ENCODE measurements at places on chromosomes 5 and 9. TPM values are rescaled to one million over a fixed set of nuclear protein-coding genes. Genes with fewer than 3 reads are reported as not detected.

Gene CDHR2
- total RNA-seq, result 0.19 TPM

Gene CRHBP
- total RNA-seq, result not detected

Gene PCDHA5
- total RNA-seq, result not detected

Gene MLANA
- total RNA-seq, result not detected

Gene NRG2
- 0.59 TPM for total RNA-seq

Gene FAM163B
- not detected for total RNA-seq

DNA sequence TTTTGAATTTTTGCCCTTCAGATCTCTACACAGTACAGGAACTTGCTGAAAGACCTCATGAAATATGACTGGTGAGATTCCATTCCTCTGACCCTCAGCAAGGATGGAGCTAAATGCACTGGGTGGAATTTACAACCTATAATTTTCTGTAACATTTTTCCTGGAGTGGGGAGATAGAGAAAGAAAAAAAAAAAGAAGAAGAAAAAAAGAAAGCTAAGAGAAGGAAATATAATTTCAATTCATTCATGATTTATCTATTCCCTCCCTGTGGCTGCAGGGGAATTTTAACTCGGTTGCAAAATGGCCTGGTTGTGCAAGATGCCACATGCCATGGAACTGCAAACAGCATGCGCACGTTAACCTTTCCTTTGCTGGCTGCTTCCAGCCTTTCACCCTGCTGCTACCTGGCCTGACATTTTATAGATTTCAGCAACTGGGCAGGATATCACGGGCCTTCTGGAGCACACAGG lies 155.4 kb downstream of the FSTL4 start:
- no peaks in the 10 kb centered on the region for H3K36me3 ChIP-seq
- peaks cover 28% of the 10 kb centered on the region for H3K4me1 ChIP-seq
- no peaks in the 10 kb centered on the region for H3K27me3 ChIP-seq
- peak overlapping the region; percentile 43 for H3K27ac ChIP-seq

GRCh38 chr5:141564216-141564692 lies 54.5 kb downstream of the DIAPH1 start:
- DNase-seq, result peak; percentile 85
- H3K27me3 ChIP-seq, result no peaks in the 10 kb centered on the region
- H3K4me3 ChIP-seq, result no peak overlapping the region
- peaks cover 6% of the 10 kb centered on the region for H3K4me1 ChIP-seq
- H3K36me3 ChIP-seq, result no peaks in the 10 kb centered on the region

- no peaks in the 10 kb centered on the region for H3K27me3 ChIP-seq
- no peak overlapping the region for H3K4me3 ChIP-seq
- no peak overlapping the region for H3K27ac ChIP-seq
- no peaks in the 10 kb centered on the region for H3K4me1 ChIP-seq
Observed at GRCh38 chr9:419571-420171, 205.0 kb downstream of the DOCK8 start.

DNA sequence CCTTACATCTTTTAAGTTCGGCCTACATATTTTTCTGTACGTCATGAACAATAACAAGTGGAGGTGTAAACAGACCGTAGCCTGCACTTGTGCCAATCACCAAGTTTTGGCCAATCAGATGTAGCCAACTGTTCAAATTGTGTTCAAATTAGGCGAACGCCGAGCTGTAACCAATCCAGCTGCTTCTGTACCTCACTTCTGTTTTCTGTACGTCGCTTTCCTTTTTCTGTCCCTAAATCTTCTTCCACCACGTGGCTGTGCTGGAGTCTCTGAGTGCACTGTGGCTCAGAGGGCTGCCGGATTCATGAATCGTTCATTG lies 26.4 kb downstream of the TRIM14 start:
- DNase-seq, result no peak
- H3K27ac ChIP-seq, result no peak overlapping the region
- no peaks in the 10 kb centered on the region for H3K27me3 ChIP-seq

DNA sequence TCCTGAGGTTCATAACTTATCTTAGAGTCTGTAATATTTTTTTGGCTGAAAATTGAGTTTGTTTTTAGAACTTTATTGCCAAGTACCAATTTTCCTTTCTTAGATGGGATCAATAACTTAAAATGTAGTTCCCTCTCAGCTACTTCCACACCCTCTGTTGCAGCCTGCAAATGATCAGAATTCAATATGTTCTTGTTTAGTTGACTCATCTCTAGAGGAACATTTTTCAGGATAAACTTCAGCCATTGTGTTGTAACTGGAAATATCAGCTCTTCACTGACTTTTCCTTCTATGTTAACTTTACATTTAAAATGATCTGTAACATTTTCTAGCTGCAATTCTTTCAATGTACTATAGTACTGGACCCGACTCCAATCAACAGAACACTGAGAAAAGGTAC lies 115.7 kb downstream of the ESM1 start:
- H3K4me3 ChIP-seq, result no peak overlapping the region
- no peak overlapping the region for H3K27ac ChIP-seq
- no peaks in the 10 kb centered on the region for H3K36me3 ChIP-seq

DNA sequence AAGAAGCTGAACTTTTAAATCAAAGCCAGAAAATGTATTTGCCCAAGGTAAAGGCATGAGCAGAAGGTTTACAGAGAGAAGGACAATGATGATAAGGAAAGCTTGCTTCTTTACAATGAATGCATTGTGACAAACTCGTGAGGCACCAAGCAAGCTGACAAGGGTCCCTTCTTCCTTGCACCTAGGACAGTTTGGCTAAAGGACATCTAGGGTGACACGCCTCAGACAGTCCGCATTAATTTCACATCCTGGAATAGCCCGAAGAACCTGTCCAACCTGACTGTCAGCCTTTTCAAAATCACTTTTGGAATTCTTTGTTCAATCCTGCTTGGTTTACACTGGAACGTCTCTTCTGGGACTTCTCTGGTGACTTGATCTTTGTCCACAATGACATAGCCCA lies 146.4 kb upstream of the MAP3K1 start:
- peaks cover 28% of the 10 kb centered on the region for H3K4me1 ChIP-seq
- H3K36me3 ChIP-seq, result no peaks in the 10 kb centered on the region

DNA sequence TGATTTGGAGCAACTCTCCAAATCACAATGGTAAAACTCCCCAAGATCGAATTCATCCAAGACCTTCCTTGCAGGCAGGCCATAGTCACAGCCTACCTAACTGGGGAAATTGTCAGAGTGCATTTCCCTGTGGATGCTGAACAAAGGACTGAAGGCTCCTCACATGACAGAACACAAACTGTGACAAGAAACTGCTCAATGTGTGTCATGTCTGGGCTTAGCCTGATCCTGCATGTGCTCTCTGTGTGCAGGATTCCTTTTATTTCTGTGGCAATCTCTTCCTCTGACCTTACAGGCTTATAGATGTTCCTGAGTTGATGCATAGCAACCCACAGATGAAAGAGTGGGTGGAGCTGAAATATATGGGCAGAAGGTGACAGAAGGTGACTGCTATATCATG lies 465.8 kb downstream of the ICE1 start:
- H3K27ac ChIP-seq, result no peak overlapping the region
- DNase-seq, result no peak
- H3K4me3 ChIP-seq, result no peak overlapping the region
- no peaks in the 10 kb centered on the region for H3K36me3 ChIP-seq
- no peaks in the 10 kb centered on the region for H3K4me1 ChIP-seq

DNA sequence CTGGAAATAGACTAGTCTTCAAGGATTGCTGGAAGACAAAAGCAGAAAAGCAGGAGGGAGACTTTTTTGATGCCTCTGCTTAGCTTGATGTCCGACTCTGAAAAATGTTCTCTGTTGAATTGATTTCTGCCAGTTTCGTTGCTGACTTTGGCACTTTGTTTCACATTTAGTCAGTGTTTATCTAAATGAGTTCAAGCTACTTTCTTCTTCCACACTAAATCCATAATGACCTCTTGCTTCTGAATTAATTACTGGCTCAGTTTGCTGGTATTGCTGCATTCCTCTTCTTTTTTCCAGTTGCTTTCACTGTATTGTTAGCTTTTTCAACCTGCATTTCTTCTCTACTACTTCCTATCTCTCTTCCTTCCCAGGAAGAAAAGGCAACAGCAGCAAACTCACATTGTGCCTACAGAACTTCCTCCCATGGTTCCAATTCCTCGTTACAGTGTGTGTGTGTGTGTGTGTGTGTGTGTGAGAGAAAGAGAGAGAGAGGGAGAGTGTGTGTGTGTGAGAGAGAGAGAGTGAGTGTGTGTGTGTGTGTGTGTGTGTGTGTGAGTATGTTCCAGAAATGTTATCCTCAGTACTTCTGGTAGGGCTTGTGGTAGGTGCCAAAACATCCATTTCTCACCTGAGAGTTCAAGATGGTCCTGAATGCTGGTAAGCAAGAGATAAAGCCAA lies 234.8 kb downstream of the CSNK1G3 start:
- H3K27me3 ChIP-seq, result no peaks in the 10 kb centered on the region
- H3K27ac ChIP-seq, result no peak overlapping the region
- H3K4me3 ChIP-seq, result no peak overlapping the region
- H3K4me1 ChIP-seq, result no peaks in the 10 kb centered on the region
- no peaks in the 10 kb centered on the region for H3K36me3 ChIP-seq
- DNase-seq, result no peak

GRCh38 chr5:68129364-68129763 lies 86.2 kb upstream of the PIK3R1 start:
- DNase-seq, result no peak
- H3K4me3 ChIP-seq, result no peak overlapping the region
- no peaks in the 10 kb centered on the region for H3K36me3 ChIP-seq
- H3K27ac ChIP-seq, result no peak overlapping the region

DNA sequence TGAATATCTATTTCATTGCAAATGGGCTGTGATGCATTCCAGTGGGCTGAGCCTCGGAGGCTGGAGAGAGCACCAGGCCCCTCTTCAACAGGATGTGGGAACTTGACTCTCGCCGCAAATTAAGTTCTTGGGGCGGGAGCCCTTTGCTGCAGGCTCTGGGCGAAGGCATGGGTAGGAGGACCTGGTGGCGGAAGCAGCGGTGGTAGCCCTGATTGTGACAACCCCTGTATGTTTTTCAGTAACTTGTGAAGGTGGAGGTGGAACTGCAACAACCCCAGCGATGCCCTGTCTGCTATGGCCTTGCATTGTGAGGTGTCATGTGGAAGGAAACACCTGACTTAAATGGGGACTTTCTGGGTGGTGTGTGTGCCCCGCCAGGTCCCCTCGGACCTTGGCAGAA lies 9.4 kb downstream of the FYB1 start:
- no peaks in the 10 kb centered on the region for H3K4me1 ChIP-seq
- no peak overlapping the region for H3K4me3 ChIP-seq
- no peaks in the 10 kb centered on the region for H3K36me3 ChIP-seq
- no peak for DNase-seq
- H3K27ac ChIP-seq, result no peak overlapping the region
- H3K27me3 ChIP-seq, result no peaks in the 10 kb centered on the region

DNA sequence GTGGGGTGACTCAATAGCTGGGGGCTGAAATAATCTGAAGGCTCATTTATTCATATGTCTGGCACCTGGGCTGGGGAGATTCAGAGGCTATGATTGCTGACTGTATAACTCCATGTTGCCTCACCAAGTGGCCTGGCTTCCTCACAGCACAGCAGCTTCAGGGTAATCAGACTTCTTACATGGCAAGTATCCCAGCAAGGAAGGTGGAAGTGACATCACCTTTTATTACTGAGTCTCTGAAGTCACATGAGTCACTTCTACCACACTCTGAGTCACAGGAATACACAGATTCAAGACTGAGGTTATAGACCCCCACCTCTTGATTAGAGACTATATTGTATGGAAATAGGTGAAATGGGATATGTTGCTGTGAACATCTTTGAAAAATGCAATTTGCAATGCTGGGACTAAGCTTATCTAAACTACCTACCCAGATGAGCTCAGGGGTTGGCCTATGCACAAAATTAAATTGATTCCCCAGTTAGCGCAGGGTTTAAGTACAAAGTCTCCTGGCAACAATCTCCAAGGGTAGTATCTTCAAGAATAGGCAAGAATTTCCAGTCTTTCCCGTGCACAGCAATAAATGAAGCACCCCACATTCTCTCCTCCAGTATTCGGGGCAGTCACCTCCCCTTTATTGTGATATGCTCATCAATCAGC lies 553.1 kb downstream of the LRRC70 start:
- no peaks in the 10 kb centered on the region for H3K27me3 ChIP-seq
- H3K27ac ChIP-seq, result no peak overlapping the region
- no peak for DNase-seq
- H3K4me1 ChIP-seq, result no peaks in the 10 kb centered on the region
- no peaks in the 10 kb centered on the region for H3K36me3 ChIP-seq

DNA sequence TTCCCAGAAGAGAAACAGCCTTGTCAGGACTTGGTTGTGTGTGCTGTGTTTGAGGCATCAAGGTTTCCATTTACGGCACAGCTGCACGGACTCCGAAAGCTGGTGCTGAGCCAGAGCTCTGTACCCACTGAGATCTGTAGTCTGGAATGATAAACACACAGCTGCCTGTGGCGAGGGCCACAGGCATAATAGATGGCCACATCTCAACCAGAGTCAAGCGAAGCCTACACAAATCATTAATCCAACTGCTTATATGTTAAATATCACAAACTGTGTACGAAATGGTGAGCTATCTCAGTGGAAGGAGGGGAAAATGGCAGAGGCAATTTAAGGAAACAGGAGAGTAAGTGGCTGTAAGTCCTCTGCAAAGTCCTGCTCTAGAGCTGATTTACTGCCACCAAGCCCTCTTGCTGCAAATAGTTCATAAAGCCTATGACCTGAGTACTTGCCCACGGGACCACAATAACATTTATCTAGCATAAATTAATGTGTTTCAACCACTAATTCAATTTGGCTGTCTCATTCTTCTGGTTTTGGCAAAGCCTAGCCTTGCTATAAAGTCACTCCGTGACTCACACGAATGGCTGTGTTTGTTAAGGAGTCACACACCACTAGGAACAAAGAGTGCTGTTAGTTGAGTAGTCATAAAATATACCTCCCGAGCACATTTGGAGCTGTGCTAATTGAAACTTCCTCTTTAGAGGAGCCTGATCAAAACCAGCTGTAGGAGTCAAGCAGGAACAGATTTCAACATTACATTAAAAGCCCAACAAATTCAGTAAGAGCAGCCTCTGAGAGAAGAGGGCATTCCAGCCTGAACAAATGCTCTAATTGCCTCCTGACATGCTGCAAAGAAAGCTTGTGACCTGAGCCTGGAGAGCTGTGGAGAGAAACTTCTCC lies 738.6 kb upstream of the ZNF608 start:
- H3K4me1 ChIP-seq, result no peaks in the 10 kb centered on the region
- H3K4me3 ChIP-seq, result no peak overlapping the region
- H3K36me3 ChIP-seq, result no peaks in the 10 kb centered on the region
- no peaks in the 10 kb centered on the region for H3K27me3 ChIP-seq

- H3K27me3 ChIP-seq, result no peaks in the 10 kb centered on the region
- H3K4me1 ChIP-seq, result no peaks in the 10 kb centered on the region
- DNase-seq, result no peak
- no peak overlapping the region for H3K4me3 ChIP-seq
- no peak overlapping the region for H3K27ac ChIP-seq
Observed at GRCh38 chr5:54563083-54563761, 45.7 kb downstream of the SNX18 start.

GRCh38 chr5:69078921-69079540 lies 14.8 kb upstream of the SLC30A5 start:
- H3K36me3 ChIP-seq, result no peaks in the 10 kb centered on the region
- H3K27ac ChIP-seq, result no peak overlapping the region
- H3K27me3 ChIP-seq, result no peaks in the 10 kb centered on the region
- DNase-seq, result no peak
- H3K4me3 ChIP-seq, result no peak overlapping the region

All from Caco-2 (cell line).